ENCODE measurements at places on chromosomes 7 and 10.

DNA sequence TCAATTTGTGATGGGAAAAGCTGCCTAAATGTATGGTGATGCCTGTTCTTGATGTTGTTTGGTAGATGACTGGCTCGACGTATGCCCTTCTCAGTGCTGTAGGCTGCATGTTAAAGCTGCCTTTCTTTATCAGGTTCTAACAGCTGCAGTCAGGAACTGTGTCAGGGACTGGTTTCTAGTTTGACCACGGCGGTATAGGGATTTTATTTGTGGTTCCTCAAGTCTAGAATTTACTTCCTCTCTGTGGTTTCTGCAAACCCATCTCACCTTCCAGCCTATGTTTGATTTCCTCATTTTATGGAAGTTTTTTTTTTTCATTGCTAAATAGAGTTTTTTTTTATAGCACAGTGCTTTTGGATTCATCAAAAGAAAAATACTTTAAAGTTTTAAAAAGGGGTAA lies 26.5 kb downstream of the LMTK2 start:
- DNase-seq = no peak

GRCh38 chr7:72053292-72053691 lies 358.8 kb downstream of the CALN1 start:
- DNase-seq = no peak

GRCh38 chr10:28949005-28950004 lies 272.0 kb downstream of the BAMBI start:
- DNase-seq = no peak

DNA sequence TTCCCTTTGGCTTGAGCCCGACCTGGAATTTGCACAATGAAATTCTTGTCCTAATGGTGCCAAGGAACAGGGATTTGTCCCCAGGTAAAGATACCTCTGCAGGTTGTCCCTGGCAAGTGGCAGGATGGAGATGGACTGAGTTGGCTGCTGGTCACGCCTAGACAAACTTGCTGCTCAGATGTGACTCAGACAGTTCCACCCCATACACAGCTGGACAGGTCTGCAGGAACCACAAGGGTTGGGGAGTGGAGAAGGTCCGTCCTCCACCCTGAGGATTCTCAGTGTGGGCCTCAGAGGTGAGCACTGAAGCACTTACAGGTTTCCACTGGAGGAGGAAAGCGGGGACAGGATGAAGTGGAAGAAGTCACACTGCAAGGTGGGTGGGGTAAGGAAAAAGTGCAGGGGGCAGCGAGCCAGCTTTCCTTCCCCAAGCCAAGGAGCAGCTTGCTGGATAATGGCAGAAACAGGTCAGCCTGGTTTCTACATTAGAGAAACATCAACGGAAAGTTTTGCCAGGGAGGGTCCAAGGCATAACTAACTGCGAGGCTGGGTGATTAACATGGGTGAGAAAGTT lies 20.5 kb downstream of the ITPRIP start:
- no peak for DNase-seq

GRCh38 chr10:79299397-79300241 lies 47.6 kb upstream of the PPIF start:
- DNase-seq = no peak

DNA sequence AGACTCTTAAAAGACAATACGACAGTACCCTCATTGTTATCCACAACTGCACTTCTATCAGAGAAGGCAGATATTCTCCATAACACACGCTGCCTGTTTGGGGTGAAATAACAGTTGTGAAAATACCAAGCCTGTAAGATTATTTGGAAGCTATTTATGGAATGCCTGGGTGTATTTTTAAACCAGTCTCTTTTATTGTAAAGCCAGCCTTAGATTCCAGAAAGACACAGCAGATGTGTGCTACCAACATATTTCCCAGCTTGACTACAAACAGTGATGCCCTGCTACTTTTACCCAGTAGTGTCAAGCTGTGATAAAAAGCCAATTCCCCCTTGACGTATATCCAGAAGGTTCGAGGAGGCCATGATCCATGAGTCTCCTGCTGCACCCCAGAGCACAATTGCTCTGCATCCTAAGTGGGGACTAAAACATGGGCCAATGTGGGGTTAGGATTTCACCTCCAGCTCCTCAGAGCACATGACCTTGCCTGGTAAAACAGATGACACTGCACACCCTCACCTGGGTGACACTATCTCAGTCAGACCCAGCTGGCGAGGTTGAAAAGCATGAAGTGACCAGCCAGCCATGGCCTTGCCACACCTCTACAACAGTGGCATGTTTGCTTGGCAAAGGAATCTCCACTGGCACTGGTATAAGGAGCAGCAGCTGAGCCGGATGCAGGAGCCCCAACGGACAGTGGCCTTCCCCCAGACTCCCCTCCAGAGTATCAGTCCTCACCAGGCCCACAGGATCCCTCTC lies 62.2 kb downstream of the GFRA1 start:
- no peak for DNase-seq

DNA sequence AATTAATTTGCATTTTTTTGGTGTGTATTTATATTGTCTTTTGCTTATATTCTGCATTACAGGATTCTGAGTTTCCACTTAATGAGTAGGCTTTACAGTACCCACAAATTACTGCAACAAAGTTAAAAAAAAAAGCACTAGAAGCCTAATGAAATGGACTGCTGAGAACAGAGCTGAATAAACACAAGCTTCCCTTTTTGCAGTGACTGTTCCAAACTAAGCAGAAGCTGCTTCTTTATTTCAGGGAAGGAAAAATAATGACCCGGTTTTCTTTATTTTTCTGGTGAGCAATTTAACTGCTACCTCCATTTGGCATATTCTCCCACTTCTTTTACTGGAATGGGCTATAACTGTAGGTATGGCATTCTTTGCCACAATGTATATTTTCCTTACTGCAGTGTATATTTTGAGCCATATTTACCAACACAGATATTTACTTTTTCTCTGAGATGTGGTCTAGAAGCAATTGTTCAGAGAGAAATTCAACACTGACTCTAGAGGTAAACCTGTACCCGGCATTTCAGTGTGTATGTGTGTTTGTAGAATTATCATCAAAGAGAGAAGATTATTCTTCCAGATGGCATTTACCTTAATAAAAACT lies 56.9 kb downstream of the HDAC9 start:
- no peak for DNase-seq

DNA sequence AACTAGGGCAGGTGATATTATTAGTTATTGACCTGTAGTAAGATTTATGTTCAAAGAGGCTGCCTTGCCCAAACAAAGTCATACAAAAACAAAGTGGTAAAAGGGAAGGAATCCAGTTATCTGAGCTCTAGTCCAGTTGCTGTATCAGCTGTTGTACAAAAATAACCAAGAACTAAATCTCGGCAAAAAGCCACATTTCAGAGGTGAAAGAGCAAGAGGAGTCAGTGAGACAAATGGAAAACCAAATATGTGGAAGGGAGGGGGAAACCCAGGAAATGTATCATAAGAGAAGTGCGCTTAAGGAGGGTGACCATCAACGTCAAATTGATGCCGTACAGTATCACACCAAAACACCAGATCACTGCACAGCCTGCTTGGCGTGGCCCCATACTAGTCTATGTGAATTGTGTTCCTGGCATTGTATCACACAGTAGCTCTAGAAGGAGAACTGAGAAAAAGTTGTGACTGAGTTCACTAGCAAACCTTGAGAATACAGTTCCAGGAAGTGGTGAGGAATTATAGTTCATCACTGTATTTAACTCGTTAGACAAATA lies 6.4 kb downstream of the AGBL3 start:
- no peak for DNase-seq

GRCh38 chr10:21509341-21510240 lies 15.9 kb downstream of the SKIDA1 start:
- DNase-seq = no peak

GRCh38 chr7:116952635-116953371 lies 498 bp upstream of the ST7 start:
- DNase-seq = no peak

GRCh38 chr10:126179637-126180036 lies 208.6 kb downstream of the ADAM12 start:
- no peak for DNase-seq

GRCh38 chr10:129123428-129123827 lies 343.6 kb upstream of the MGMT start:
- no peak for DNase-seq

GRCh38 chr10:100980711-100981110 lies 6.6 kb downstream of the MRPL43 start:
- no peak for DNase-seq

- no peak for DNase-seq
Observed at GRCh38 chr10:78981257-78981969, 87.4 kb upstream of the ZMIZ1 start.

DNA sequence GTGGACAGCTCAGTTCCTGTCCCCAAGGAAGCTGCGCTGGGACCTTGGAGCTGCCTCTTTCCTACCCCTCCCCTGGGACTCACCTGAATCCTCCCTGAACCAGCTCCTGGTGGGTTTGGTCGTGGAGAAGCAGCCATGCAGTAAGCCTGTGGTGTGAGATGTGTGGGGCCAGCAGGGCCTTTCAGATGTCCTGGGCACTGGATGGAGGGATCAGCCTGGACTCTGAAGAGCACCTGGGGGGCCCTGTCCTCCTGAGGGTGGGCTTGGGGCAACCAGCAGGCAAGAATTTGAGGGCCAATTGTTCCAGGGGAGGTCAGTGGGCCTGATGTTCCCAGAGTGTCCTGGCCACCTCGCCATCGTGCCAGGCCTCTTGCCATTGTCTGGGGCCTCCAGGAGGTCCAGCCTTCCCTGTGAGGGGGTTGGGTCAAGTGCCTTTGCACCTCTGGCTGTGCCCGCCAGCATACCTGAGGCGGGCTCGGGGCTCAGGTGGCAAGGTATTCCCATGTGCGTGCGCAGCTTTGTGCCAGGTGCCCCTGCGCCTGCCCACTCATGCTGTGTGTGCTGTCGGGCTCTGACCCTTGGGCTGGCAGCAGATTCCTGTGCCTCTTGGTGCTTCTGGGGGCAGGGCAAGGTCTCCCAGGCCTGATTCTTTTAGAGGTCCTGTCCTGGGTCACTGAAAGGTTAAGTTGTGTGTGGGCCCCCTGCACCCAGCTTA lies 7.3 kb downstream of the TRIM8 start:
- no peak for DNase-seq

DNA sequence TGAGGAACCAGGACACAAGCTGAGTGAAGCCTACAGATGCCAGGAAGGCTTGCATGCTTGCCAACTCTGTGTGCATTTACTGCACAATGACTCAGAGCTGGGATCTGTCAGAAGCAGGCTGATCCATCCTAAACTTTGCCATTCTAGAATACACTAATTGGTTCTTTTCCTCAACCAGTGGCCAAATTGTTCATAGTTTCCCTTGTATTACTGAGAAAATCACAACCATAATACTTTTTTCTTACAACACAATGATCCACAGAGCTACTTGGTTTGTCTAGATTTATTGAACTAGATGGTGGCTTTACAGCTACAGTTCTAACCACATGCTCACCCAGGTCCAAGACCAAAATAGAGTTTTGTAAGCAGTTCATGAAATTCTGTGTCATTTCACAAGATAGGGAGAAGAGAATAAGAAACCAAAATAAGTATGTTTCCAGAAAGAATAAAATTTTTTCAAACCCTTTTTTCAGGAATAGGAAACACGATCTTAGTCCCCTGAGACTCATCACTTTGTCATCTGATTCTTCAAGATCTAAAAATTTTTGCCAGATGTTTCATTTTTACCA lies 21.0 kb upstream of the LRRC17 start:
- peak; percentile 57 for DNase-seq

DNA sequence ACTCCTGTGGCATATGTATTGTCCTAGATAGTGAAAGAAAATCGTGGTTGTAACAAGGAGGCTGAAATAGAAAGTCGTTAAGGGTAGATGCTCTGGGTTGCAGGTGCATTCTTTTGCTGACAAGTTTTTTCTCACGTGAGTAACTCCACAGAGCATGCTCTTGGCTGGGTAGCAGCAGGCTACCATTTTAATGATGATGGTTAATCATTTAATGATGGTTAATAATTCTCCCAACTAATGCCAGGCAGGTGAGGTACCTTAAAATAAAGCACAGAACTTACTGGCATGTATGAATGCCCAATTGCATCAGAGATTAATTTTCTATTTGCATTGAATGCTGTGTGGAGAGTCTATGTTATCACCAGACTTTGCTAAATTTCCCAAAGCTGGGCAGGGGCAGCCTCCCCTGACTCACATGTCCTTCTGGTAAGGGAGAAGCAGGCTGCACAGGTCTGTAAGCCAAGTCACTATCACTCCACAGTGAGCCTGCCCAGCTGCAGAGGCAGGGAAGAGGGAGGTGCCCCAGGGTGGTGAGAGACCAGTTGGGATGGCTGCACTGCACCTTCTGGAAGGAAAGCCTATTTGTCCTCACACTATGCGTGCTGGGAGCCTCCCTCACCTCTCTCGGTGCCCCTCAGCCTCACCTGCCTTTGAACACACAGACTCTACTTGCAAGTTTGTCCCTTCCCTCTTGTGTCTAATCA lies 287.0 kb upstream of the IGFBP3 start:
- no peak for DNase-seq

DNA sequence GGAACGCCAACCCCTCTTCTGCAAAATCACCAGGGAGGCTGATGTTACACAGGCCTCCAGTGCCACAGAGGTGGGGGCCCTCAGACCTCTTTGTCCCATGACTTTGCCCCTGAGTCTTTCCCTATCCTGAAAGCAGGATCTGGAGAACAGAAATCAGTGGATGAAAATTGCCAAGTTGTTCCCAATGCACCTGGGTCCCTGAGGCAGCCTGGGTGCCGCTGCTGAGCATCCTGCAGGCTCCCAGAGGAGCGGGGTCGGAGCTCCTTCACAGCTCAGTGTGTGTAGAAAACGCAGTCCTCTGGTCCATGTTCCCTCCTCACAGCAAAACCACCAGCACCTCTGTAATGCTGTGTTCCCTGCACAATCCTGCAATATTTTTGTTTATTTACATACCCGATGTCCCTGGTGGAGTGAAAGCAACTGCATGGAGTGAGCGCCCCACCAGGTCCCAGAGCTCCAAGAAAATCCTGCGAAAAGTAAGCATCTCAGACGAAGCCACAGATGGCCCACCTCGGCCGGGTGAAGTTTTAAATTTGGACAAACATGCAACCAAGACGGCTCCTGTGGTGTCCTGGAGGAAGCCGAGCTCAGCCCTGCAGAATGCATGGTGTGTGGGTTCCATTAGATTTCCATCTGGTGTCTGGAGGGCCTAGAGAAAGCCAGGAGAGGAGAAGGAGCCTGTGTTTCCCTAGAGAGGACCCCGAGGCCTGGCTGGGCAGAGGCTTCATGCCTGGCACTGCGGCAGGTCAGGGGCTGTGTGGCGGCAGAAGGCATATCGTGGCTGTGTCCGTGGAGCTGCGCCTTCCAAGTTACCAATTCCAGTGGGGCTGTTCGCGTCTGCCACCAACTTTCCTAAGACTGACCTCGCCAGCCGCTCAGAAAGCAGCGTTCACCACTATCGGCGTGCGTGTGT lies 235.2 kb downstream of the WDR37 start:
- DNase-seq = no peak
